ENCODE measurements at places on chromosomes 11 and 22. TPM values are rescaled to one million over a fixed set of nuclear protein-coding genes. Genes with fewer than 3 reads are reported as not detected.

Gene FOSL1
- 111 TPM for total RNA-seq

Gene HMGXB4
- 8.6 TPM for total RNA-seq

Gene TRPM5
- not detected for total RNA-seq

Gene C22orf31
- total RNA-seq: not detected

Gene MIAT
- total RNA-seq: 0.25 TPM

Gene PDE3B
- 1.9 TPM for total RNA-seq

Gene SMDT1
- total RNA-seq: 43.4 TPM

Gene NAALAD2
- not detected for total RNA-seq

Gene GAL3ST3
- not detected for total RNA-seq

Gene OR2D2
- not detected for total RNA-seq

Gene CRACR2B
- 6.3 TPM for total RNA-seq

Gene ZFP91
- 48.4 TPM for total RNA-seq

Gene GNG3
- not detected for total RNA-seq

Gene SPINDOC
- total RNA-seq: 47.9 TPM

Gene C22orf15
- not detected for total RNA-seq

Gene KCNJ5
- total RNA-seq: not detected

Gene LDLRAD3
- 33.0 TPM for total RNA-seq

Gene MOGAT2
- not detected for total RNA-seq

Gene PNPLA5
- total RNA-seq: not detected

Gene PTPRJ
- total RNA-seq: 60.3 TPM

Gene MTA2
- 84.4 TPM for total RNA-seq

Gene LRRN4CL
- 0.12 TPM for total RNA-seq

Gene TSKU
- total RNA-seq: 145 TPM

Gene OR6A2
- total RNA-seq: not detected

Gene MS4A4E
- total RNA-seq: not detected

Gene SLC22A6
- not detected for total RNA-seq

Gene STK33
- total RNA-seq: 3.0 TPM

Gene TAGLN
- 103 TPM for total RNA-seq
